Right atrium auricular region (tissue), 2 donors: ENCODE measurements at places on chromosomes 5 and 9. TPM values are rescaled to one million over a fixed set of nuclear protein-coding genes. Genes with fewer than 3 reads are reported as not detected.

GRCh38 chr9:127011772-127012171 lies 97.2 kb downstream of the RALGPS1 start:
- DNase-seq = no peak

DNA sequence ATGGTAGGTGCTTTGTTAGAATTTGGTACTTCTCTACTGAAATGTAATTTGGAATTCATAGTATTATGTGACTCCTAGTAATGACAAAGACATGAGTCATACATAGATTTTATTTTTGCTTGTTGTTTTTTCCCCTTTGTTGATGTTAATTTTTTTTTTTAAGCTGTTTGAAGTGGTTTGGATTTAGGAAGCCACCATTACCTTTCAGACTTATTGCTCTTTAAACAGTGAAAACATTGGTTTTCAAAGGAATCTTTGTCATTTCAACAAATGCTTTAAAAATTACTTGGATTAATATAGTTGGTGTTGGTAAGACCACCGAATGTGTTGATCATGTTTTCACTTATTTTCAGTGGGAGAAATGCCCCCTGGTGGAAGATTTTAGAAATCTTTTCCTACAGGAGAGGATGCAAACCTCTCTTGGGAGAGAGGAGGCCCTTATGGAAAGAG lies 170.1 kb upstream of the PITX1 start:
- DNase-seq = no peak

The SIT1 gene
- not detected for total RNA-seq

GRCh38 chr9:114048533-114049415 lies 29.3 kb downstream of the AMBP start:
- DNase-seq = peak; percentile 13

DNA sequence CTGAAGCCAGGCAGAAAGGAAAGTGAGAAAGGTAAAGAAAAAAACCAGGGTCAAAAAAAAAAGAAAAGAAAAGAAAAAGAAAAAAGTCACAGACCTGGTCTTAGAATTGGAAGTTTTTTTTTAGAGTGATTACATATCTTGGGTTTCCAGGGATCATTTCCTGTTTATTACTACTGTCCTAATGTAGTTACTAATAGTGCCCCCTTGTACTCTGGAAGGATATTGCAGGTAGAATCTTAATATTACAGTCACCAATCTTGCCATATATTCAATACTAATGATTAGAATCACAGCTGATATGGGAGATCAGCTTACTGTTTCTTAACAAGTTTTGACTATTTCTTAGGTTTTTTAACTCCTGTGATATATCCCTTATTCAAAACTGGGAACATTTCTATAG lies 543.2 kb upstream of the CDH6 start:
- DNase-seq = no peak

DNA sequence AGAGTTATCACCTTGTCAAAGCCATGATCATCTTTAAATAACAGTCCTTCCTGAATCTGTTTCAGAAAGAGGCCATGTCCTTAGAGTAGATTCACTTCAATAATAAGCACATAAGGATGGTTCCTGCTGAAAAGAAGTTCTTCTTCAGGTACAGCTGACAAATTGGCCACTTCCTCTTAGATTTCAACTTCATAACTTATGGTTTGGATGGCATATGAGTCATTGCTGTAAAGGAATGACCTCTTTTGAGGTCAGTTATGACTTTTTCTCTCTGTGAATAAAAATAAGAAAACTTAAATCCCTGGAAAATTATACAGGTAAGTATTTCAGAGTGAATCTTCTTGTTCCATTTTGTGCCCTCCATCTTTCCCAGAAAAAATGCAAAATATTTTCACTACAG lies 555.3 kb upstream of the ZNF462 start:
- no peak for DNase-seq

The RMRP gene
- total RNA-seq = not detected

GRCh38 chr5:55668356-55668755 lies 43.8 kb downstream of the SLC38A9 start:
- no peak for DNase-seq

- DNase-seq = no peak
Measured at GRCh38 chr5:51047369-51047768, 335.9 kb upstream of the ISL1 start.

- no peak for DNase-seq
Measured at GRCh38 chr9:114085387-114085789, 7.3 kb upstream of the AMBP start.

The TMEM215 gene
- not detected for total RNA-seq

The GRPEL2 gene
- 6.9 TPM for total RNA-seq

The KIF24 gene
- 0.43 TPM for total RNA-seq

- no peak for DNase-seq
Measured at GRCh38 chr9:68979538-68980314, 34.2 kb downstream of the PRKACG start.

DNA sequence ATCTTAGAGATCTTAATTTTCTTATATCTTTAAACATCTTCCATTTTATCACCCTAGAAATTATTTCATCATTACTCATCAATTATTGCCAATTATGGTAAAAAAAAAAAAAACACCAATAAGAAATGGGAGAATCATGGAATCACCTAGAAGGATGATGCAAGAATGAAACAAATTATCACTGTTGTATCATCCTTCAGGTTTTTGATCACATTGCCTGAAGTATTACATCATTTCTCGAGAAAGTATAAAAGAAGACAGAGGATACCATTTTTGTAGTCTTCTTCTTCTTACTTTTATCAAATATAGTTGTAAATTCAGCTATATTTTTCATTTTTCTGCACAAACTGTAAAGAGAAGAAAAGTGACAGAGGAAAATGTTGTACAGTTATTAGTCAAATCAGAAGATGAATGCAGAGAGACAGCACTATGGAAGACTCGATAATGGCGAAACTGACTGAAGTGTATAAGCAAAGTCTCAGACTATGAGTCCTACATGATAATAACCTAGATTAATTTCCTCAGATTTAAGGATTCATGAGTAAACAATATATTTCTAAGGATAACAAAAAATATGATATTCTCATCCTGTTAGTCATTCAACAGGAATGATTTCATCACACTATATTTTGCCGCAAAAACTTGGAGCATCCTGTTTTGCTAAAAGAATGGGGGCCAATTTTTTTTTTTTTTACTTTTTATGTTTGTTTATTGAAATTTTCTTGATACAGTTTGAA lies 5.9 kb upstream of the STC2 start:
- DNase-seq = no peak

GRCh38 chr5:31972558-31972957 lies 201.6 kb downstream of the GOLPH3 start:
- no peak for DNase-seq

DNA sequence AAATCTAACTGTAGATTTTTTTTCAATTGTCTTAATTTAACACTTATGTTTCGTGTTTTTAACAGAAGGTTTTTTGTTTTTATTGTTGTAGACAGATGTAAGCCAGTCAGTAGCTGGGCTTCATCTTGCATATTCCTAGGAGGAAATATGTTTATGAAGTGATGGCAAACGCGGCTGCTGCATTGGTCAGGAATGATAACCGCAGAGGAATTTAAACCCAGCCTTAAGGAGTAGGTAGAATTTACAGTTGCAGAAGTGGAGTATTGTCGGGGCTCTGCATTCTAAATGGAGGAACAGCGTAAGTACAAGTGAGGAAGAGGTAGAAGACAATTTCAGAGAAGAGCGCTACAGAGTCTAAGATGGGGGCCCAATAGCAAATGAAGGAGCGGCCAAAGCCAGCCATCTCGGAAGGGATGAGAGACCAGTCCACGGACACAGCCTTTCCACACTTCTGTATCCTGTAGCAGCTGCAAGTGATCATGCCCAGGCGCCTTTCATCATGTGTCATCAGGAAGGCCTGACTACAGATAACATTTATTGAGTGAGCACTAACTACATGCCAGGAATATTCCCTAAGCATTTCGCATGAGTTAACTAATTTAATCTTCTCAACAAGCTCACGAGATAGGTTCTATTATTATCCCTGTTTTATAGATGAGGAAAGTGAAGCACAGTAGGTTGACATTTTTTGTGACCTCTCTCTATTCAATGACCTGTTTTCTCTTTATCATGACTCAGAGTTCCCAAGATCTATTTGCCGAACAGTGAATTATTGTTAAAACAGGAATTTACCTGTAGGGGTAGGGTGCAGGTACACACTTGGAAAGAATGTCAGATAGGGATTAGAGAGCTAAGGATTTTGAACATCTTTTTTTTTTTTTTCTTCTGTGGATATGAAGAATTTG lies 38.1 kb downstream of the CMYA5 start:
- DNase-seq = no peak

GRCh38 chr5:16750445-16750844 lies 133.6 kb upstream of the RETREG1 start:
- DNase-seq = no peak

- no peak for DNase-seq
Measured at GRCh38 chr5:104146652-104147051, 584.1 kb upstream of the NUDT12 start.

DNA sequence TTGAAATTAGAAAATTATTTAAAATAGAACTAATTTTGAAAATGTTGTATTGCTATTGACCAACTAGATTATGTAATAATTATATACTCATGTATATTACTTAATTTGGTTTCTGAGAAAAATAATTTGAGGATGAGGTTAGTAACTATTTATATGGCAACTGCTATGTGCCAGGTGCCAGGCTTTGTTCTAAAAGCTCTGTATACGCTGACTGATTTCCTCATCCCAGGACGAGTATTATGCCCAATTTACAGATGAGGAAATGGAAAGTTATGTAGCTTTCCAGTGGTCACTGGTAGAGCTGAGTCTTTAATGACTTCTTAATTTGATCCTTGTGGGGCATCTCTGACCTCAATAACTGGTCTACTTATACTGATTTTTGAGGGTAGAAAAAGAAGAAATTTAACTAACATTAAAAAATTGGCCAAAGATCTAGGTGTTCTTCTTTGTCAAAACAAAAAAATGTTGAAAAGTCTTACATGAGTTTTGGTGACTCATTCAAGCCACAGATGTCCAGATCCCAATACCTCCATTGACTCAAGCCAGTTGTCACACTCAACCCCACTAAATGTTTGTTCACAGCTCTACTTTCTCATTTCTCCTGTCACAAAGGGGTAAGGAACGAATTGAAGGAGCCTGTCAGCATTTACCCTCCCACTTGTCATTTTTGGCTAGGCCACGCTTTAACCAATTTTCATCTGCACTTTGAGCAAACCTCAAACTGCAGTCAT lies 228.1 kb upstream of the MEF2C start:
- no peak for DNase-seq

GRCh38 chr9:136940526-136941230 lies 3.9 kb downstream of the FBXW5 start:
- DNase-seq = no peak

DNA sequence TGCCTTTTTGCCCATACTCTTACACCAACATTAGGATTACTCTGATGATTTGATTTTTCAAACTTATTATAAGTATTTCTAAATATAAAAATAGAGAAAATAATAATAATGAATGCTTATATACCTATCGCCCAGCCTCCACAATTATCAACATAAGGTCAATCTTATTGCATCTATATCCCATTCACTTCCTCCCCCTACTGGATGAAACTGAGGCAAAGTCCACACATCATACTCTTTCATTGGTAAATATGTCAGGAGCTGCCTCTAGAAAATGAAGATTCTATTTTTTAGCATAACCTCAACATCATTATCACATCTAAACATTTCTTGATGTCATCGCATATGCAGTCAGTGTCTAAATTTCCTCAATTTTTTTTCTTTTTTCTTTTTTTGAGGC lies 44.3 kb downstream of the SH3RF2 start:
- DNase-seq = no peak

The NRARP gene
- total RNA-seq = 13.3 TPM

The PCDHGA3 gene
- total RNA-seq = 8.9 TPM

The GLRA1 gene
- total RNA-seq = not detected

DNA sequence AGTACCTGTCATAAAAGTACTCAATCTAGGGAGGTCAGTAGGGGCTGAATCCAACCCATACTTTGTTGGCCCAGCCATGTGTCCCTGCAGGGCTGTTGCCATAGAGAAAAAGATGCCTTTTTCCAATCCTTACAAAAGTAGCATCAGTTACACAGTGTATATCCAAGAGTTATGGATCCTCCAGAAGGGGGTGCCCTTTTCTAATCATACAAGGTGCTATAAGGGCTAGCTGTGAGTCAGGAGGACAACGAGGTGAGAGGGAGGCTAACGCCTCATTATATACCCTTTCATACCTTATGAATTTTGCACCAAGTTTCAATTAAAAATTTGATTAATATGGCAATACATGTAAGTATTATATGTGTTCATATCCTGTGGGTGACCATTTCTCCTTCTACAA lies 4.8 kb downstream of the KIAA0825 start:
- no peak for DNase-seq

The SLC6A19 gene
- not detected for total RNA-seq

DNA sequence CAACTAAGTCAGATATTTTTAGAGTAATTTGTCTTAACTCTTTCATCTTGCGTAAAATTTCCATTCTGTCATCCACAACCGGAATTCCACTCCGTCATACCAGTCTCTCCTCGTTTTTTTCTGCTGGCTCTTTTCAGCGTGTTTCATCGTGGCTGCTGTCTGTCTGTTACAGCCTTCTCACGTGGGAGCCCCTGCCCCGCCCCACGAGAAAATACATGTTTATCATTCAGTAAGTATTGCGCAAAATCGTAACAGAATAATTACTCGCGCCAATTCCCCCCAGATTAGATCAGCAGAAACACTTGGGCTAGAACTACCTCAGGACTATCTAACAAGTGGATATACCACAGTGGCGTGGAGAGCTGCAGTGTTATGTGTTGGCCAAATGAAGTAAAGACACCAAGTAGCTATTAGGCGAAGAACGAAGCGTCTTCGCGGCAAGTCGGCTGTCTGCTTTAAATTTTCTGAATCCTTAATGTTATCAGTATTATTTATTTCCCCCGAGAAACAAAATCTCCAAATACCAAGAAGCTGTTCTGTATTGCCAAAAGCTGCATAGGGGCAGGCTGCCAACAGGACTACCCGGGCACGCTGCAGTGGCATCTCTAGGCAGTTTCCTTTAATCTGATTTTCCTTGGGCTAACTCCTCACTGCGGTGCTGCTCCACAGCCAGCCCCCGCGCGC lies 566 bp upstream of the FOCAD start:
- DNase-seq = peak; percentile 93

GRCh38 chr5:102312586-102313370 lies 16.7 kb upstream of the SLCO4C1 start:
- DNase-seq = no peak

GRCh38 chr5:109281136-109281690 lies 128.6 kb downstream of the PJA2 start:
- DNase-seq = no peak

DNA sequence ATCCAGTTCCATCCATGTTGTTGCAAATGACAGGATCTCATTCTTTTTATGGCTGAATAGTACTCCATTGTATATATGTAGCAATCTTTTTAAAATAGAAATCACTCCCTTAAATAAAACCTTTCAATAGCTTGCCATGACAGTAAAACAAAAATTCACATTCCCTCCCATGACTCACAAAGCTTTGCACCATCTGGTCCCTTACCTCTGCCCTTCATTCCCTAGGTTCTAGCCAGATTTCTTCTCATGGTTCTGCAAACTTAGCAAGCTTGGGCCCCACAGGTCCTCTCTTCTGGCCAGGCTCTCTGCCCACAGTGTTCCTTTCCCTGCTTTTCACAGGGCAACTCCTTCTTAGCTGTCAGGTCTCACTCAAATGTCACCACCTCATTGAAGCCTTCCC lies 4.3 kb upstream of the SPOCK1 start:
- DNase-seq = no peak
